SHP77 (cell line): ENCODE measurements at places on chromosomes 16 and 17.

- DNase-seq = no peak
These were observed 54.4 kb downstream of the BPTF start for GRCh38 chr17:67879662-67880061.

- DNase-seq = no peak
These were observed 2.9 kb downstream of the CRHR1 start for GRCh38 chr17:45787044-45787443.

GRCh38 chr16:10181196-10182162 is 749 bp downstream of the GRIN2A start:
- no peak for DNase-seq

- DNase-seq = no peak
These were observed 12.6 kb downstream of the CACNG1 start for GRCh38 chr17:67056746-67057490.

GRCh38 chr16:14074544-14074943 is 3.4 kb downstream of the MRTFB start:
- DNase-seq = no peak

DNA sequence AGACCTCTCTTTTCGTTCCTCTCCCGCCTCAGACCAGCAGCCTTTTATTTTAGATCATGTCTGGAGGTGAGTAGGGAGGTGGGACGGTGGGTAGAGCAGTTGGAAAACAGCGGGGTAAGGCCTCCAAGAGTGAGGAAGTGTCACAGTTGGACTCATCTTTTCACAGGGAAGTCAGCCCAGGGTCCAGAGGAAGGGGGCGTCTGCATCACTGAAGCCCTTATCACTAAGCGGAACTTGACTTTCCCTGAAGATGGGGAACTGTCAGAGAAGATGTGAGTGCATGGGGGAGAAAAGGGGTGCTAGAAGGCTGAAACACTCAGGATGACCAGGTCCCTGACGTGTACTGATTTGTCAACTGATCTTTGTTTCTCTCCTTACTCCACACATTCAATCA is 461 bp downstream of the LRRC46 start:
- no peak for DNase-seq

DNA sequence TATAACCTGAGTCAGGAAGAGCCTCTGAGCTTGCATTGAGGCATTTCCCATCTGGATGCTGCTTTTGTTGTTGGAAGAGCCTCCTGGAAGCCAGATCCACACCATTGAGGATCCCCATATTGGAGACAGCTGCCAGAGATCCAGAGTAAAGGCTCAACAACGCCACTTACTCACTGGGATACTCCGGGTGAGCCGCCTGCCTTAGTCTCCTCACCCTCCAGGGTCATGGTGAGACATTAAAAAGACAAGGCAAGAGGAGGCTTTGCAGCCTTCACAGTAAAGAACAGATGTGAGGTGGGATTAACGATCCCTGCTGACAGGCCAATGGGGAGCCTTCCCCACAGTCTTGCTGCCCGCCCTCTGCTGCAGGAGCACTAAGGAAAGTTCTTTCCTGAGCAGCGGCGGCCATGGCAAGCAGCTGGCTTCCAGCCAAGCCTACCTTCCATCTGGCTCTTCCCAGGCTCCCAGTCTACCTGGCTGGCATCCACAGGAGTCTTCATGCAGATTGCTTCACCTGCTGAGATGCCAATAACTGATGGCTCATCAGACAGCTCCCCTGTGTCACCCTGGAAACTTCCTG is 198.5 kb downstream of the CYLD start:
- no peak for DNase-seq

- no peak for DNase-seq
These were observed 223.2 kb downstream of the ZFHX3 start for GRCh38 chr16:72824761-72825160.

DNA sequence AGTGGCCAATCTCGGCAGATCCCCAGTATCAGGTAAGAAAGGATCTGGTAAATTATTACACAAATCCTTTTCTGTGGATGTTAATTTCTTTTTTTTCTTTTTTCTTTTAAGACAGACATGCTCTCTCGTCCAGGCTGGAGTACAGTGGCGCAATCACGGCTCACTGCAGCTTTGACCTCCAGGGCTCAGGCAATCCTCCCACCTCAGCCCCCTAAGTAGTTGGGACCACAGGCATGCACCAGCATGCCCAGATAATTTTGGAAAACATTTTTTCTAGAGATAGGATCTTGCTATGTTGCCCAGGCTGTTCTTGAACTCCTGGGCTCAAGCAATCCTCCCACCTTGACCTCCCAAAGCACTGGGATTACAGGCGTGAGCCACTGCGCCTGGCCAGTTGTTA is 54.0 kb downstream of the GAS7 start:
- no peak for DNase-seq

GRCh38 chr16:12826559-12826958 is 22.9 kb upstream of the CPPED1 start:
- no peak for DNase-seq

DNA sequence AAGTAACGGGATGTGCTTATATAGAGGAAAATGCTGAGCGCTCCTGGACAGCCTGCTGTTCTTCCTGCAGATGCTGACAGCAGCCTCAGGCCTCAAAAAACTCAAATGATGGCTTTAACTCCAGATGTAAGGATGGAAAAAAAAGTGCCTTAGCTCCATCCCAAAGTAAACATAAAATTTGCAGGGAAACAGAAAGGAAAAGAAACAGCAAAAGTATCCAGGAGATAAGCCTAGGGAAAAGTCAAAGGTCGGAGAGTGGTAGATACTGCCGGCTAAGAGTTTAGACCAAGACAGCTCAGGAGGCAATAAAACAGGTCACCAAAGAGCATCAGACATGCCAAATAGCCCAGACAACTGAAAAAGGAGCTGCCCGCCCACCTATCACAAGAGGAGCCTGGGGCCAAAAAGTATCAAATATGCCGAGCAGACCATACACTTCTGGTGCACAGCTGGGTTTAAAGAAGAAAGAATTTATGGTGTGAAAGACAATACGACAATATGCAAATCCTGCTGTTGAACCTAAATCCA is 6.9 kb downstream of the KRT31 start:
- DNase-seq = no peak

GRCh38 chr17:34254651-34255380 is at the start of gene CCL2:
Gene CCL2, plus strand, starts transcription at chr17:34255285. Its CDS starts 65 bp downstream, at chr17:34255350.
- DNase-seq = no peak

DNA sequence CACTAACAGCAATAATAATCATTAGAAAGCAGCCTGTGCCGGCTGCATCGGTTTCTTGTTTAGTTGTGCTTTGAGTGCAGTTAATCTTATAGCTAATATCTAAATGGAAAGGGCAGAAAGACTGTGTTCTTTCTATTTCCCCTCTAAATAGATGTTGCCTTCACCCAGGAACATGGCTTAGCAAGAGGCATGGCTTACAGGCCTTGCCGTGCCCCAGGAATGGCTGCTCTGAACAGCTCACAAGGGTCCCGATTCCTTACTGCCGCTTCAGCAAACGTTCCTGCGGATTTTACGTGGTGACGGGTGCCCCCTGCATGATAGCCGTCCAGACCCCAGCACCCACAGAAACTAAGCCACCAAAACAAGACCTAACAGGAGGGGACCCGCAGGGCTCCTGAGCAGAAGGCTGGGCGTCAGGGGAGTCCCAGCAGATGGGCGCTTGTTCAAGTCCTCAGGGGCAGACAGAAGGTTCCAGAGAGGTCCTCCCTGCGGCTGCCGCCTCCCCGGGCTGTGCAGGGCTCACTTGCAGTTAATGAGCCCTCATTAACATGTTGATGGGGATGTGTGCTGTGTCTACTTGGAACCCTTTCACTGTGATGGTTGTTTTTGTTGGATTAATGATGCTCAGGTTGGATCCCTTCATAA is 52.5 kb upstream of the ENPP7 start:
- DNase-seq = no peak

DNA sequence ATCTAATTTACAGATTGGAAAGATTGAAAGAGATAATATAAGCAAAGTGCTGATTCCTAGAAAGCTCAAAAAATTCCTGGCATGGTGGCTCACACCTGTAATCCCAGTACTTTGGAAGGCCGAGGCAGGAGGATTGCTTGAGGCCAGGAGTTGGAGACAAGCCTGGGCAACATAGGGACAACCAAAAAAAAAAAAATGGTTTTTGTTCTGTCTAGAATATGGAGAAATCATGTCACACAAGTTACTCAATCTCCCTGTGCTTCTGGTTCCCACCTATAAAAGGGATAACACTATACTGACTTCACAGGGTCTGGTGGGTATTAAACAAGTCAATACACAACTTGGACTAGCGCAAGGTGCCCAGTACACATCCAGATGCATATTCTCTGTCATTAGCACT is 18.4 kb downstream of the ARHGAP17 start:
- DNase-seq = no peak

GRCh38 chr17:14038206-14038605 is 31.1 kb upstream of the COX10 start:
- DNase-seq = no peak

DNA sequence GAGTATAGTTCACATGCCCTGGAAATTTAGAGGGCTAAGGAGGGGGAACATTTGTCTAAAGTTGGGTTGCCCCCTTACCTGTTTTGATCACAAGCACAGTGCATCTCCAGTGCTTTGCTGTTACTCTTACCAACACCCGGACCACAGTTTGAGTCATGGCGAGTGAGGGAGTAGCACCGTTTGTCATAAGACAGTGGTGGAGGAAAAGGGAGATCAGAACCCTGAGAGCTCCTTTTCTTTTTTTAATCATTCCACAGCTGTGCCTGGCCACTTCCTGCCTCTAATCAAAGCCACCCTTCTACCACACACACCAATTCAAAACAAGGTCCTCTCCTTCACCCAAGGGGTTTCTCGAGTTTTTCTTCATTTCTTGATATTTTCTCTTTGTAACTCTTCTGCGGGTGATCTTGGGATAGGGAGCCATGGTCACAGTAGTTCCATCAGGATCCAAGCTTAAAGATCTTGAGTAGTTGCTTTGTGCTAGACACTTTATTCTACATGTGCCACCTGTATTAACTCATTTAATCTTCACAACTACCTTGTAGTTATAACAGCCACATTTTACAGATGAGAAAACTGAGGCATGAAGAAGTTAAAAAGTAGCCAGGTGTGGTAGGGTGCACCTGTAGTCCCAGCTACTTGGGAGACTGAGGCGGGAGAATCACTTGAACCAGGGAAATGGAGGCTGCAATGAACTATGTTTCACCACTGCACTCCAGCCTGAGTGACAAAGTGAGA is 5.0 kb upstream of the MYL4 start:
- DNase-seq = no peak

GRCh38 chr17:7024402-7024785 is 1.5 kb downstream of the BCL6B start:
- no peak for DNase-seq

DNA sequence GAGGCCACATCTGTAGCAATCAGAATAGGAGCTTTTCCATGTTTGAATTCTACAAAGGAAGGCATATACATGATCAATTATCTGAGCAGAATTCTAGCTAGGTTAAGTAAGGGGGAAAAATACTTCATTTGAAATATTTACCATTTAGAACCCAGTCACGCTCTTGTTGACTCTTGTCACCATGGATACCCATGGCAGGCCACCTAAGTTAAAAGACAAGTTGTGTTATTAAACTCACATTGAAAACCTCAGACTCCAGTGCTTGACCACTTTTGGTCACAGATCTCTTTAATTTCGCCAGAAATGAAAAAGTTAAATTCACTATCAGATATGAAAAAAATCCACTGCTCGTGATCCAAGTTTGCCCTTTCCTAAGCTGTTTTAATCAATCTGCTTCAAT is 4.1 kb downstream of the DDX5 start:
- no peak for DNase-seq

- no peak for DNase-seq
These were observed 26.3 kb downstream of the ZZEF1 start for GRCh38 chr17:4116516-4116915.

GRCh38 chr16:23807028-23807427 is 28.8 kb upstream of the PRKCB start:
- no peak for DNase-seq

DNA sequence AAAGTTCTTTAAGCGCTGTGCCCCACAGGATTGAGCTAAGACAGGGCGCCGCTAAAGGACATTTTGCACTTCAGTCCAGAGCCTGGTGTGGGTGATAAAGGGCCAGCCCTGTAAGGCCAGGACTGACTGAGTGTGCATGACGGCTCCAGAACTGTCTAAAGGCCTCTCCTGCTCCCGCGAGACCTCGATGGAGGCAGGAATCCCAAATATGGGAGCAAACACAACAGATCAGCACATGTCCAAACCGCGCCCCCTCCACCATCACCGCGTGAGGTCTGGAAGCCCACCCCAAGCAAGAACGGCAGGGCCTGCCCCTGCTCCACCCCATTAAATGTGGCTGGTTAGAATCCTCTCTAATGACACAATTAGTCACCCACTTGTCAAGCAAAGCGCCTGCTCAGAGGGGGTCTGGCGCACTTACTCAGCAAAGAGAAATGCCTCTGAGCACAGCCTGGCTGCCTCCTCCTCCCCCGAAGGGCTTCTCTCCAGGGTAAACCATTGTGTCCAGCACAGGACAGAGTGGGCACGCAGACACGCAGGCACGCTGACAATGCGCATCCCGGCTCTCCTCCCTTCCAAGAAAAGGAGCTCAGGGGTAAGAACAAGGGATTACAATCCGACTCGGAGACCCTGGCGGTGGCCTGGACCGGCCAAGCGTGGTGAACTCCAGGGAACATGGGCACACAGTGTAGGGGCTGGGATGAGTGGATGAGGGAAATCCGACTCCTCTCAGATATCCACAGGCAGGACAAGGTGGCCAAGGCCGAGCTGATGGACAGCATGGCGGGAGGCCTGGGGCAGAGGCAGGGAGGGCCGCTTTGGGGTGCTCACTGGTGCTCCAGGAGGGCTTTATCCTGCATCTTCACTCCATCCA is 1.5 kb downstream of the MXRA7 start:
- peak; percentile 82 for DNase-seq

DNA sequence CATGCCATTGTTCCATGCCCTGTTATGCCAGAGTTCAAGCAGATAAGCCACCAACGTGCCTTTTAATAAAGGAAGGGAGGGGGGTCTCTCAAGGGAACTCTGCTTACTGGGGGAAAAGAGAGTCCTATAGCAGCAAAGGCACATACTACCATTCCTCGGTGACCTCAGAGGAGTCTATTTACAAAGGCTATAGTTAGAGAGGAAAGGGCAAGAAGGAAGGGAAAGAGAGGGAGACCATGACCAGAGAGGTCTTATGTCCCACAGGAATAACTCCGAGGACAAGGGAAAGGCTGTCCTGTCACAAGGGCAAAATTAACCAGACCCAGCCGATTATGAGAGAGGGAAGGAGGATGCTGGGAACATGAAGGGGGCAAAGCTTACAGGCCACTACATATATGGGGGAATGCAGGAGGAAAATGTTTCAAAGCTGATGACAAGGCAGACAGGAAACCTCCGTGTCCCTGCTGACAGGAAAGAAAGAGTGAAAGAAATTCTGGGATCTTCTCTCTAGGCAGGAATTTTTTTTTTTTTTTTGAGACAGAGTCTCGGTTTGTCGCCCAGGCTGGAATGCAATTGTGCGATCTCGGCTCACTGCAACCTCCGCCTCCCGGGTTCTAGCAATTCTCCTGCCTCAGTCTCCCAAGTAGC is 51.5 kb downstream of the HIC1 start:
- no peak for DNase-seq
